Mucosa of gallbladder (tissue), 1 donor: ENCODE measurements at places on chromosomes 2 and 18. TPM values are rescaled to one million over a fixed set of nuclear protein-coding genes. Genes with fewer than 3 reads are reported as not detected.

DNA sequence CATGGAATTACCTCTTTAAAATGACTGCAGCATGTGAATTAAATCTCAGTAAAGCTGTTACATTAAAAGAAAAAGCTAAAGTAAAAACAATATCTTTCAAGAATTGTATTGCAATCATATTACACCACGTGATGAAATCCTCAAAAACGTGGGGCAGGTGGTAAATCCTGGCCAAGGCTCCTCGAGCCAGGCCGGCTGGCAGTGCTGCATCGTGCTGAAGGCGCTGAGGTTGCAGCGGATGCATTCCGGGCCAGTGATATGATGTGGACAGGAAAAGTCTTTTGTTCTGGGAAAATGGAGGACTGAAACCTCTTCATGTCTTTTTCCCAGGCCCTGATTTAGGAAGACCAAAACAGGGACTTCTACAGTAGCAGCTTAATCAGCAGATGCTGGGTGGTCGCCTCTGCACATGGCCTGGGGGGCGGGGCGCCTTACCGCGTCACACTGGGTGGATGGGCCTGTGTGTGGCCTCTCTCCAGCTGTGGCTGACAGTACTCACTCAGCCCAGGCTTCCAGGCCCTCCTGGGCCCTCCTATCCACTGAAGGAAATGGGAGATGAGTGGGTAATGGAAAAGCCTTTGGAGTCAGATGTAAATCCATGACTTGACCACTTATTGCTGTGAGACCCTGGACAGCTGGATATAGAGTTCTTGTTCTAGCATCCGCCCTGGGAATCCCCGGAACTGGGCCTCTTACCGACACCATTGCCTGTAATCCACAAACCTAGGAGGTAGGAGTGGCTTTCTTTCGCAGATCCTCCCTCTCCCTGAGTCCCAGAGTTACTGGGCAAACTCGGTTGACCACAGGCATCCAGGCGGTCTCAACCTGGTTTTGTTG is 45.1 kb downstream of the PROC start:
- DNase-seq = no peak

- no peak for DNase-seq
Observed at GRCh38 chr2:188306271-188306670, 14.6 kb downstream of the GULP1 start.

GRCh38 chr2:26770986-26771586 is 7.0 kb downstream of the SLC35F6 start:
- DNase-seq = peak; percentile 82

RGPD4 gene
- total RNA-seq = not detected

SFT2D3 gene
- total RNA-seq = 7.2 TPM

DNA sequence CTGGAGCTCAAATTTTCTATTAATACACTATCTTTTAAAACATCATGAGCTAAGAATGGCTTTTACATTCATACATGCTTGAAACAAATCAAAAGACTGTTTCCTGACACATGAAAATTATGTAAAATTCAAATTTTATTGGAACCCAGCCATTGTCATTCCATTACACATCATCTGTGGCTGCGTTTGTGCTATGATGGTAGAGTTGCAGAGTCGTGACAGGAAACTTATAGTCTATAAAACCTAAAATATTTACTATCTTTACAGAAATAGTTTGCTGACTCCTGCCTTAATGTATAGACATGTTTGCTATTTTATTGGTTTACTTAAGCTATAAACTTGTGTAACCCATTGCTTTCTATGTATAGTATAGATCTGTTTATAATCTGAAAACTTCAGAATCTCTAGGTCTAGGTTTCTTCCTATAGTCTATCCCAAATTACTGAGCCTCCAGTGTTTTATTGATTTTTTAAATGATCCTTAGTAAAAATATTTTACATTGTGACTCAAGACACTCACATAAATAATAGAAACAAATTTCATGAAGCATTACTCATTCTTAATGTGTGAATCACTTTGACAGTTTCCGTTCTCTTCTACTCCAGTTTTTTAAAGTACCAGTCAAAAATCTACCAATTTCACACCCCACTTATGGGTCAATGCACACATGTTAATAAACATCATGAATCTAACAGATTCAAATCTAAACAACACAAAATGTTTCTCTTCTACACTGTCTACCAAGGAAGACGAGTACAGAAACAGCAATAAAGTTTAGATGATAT is 26.4 kb upstream of the MRPL19 start:
- DNase-seq = no peak

- DNase-seq = no peak
Observed at GRCh38 chr18:58792086-58792485, 72.6 kb upstream of the ZNF532 start.
